ENCODE measurements at places on chromosomes 2 and 18.

GRCh38 chr18:2559249-2559648 lies 12.1 kb downstream of the METTL4 start:
- DNase-seq: no peak

DNA sequence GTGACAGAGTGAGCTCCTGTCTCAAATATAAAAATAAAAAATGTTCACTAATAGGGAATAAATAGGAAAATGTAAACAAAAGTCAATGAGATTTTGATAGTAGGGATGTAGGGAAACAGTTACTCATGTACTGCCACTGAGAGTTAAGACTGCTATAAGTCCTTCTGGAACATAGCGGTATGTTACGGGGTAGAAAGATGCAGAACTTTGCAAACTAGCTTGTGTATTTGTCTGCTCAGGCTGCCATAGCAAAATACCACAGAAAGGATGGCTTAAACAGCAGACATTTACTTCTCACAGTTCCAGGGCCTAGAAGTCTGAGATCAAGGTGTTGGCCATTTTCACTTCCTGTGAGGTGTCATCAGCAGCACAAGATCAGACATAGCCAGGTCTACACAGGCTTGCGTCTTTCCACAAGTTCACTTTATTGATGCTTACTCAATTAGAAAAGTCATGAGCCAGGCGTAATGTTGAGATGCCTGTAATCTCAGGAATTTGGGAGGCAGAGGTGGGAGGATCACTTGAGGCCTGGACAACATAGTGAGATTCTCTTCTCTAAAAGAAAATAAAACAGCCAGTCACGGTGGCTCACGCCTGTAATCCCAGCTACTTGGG lies 8.8 kb downstream of the TXNDC2 start:
- no peak for DNase-seq

- peak; percentile 44 for DNase-seq
These were observed 565.5 kb downstream of the CCDC85A start for GRCh38 chr2:56749152-56749752.

DNA sequence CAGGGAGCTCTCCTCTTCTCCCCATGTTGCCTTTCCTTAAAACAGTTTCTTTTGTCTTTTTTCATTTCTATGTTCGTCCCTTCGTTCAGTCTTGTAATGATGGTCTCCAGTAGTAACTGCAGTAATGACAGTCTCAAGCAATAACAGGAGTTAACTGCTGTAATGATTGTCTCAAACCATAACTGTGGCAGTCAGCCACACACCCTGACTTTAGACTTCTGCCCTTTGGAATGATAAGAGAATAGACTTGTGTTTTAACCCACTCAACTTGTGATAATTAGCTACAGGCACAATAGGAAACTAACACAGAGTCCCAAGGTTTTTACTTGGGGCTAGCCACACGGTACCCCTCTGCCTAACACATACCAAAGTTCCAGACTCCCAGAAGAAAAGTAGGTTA lies 12.1 kb downstream of the TMEM131 start:
- DNase-seq: no peak

DNA sequence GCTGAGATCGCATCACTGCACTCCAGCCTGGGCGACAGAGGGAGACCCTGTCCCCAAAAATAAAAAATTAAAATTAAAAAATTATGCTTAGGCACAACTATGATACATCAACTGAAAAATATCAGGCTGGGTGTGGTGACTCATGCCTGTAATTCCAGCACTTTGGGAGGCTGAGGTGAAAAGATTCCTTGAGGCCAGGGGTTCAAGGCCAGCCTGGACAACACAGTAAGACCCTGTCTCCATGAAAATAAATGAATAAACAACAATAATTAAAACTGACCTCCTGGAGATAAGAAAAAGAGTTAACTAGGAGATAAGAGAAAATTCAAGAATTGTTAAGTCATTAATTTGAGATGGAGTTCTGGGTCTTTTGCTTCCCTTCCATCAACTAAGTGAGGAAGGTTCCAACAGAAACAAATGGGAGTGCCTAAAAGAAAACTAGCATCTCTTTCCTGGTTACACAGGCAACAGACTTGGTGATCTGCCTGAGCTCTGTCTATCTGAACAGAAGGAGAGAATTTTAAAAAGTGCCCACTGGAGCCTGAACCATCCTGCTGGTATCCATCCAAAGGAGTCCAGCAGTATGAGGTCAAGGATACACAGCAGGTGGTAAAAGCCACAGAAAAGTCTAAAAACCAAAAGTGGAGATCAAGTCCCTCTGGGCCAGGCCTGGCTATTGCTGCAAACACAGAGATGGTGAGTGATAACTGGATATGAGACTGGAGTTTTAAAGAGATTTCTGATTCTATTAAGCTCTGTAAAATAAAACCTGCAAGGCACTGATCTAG lies 8.8 kb downstream of the PPM1G start:
- no peak for DNase-seq

- no peak for DNase-seq
These were observed 89.2 kb upstream of the REG3A start for GRCh38 chr2:79248776-79249175.

GRCh38 chr2:1936427-1936980 lies 192.2 kb upstream of the PXDN start:
- DNase-seq: no peak

DNA sequence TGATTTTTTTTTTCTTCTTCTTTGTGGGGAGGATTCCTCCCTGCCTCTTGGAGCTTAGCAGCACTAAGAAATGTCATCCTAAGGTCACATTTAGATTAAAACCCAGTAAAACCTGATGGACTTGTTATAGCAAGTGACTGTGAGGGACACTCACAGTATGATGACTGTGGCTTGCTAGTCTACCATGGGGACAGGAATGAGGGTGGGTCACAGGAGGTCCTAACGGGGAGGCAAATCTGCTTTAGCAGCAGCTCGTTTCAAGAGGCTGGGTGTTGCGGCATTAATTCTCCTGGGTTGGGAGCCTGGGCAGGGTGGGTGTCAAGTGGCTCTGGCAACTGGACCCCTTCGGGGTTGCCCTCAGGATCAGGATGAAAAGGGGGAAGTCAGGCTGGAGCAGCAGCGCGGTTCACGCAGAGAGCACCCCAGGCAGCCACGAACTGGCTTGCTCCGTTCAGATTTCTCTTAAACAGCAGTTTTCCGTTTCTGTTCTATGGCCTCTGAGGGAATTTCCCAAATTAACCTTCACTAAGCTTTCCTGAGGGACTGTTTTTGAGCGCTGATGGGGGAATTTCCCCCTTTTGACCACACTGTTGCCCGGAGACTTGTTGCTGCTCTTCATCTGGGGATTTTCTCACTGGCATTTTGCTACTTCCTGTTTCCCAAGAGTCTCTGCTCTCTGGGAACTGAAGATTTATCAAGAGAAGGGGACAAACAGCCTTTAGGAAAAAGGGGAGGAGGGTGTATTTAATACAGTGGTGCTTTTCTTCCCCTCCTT lies 59.8 kb upstream of the PELI1 start:
- no peak for DNase-seq

DNA sequence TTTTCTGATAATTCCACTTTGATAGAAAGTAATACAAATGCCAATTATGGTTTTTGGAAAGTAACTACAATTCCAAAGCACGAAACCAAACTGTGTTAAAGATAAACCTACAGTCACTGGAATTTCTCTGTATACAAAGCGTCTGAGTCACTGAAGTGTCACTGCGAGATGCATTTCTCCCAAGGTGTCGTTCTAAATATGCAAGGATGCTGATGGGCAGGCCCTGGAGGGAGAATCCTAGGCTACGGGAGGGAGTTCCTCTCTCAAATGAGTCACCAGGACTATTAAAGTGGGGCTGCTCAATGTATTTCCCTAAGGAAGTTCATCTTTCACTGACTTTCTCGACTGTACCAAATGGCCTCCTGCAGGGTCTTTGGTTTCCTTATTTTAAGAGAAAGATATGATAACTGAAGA lies 163.8 kb upstream of the STK17B start:
- no peak for DNase-seq

DNA sequence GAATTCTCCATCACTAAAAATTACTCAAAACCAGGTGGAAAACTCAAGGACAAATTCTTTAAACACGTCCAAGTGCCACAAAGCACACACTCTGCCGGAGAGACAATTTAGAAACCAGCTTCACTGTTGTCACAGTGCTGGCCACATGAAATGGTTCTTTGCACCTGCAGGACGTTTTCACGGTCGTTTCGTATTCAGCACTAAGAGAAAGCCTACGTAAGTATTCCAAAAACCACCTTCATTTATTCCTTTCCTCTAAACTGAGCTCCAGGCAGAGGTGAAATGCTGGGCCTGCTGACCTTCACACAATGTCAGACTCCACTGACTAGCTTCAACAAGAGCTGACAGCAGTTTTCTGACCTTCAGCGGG lies 680 bp downstream of the ATP5F1A start:
- no peak for DNase-seq

GRCh38 chr2:98467082-98467536 lies 22.5 kb downstream of the INPP4A start:
- DNase-seq: no peak

GRCh38 chr2:69244882-69245281 lies 142.1 kb downstream of the GFPT1 start:
- no peak for DNase-seq

DNA sequence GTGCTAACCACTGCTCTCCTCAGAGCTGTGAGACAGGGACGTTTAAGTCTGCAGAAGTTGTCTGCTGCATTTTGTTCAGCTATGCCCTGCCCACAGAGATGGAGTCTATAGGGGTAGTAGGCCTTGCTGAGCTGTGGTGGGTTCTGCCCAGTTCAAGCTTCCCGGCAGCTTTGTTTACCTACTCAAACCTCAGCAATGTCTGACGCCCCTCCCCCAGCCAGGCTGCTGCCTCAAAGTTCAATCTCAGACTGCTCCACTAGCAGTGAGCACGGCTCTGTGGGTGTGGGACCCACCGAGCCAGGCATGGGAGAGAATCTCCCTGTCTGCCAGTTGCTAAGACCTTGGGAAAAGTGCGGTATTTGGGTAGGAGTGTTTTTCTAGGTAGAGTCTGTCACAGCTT lies 387.8 kb upstream of the SLC39A10 start:
- DNase-seq: no peak

GRCh38 chr2:51510303-51510702 lies 478.4 kb upstream of the NRXN1 start:
- DNase-seq: no peak

DNA sequence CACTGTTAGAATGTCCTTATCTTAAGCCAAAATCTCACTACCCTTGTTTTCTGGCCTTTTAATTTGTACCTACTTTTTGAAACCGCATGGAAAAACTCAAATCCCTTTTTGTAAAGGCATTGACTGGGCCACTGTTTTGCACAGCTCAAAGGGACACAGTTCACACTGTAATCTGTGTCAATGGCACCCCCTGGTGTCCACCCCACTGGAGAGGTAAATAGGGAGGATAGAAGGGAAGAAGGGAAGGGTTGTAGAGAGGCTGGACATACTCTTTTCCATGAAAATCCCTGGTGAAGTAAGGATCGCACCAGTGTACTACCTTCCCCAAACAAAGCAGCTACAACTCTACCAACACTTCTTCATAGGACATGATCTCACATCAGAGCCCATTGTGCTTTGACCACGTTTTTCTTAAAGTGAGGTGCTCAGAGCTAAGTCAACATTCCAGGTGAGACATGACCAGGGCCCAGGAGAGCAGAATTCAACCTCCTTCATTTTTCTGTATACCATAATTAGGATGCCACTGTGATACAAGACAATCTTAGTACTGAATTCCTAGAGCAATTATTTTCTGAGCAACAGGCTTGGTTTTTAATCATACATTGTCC lies 92.4 kb upstream of the RMDN2 start:
- peak; percentile 90 for DNase-seq

- no peak for DNase-seq
These were observed 630.1 kb upstream of the PIK3C3 start for GRCh38 chr18:41324934-41325333.

- no peak for DNase-seq
These were observed 102.4 kb downstream of the COL3A1 start for GRCh38 chr2:189076572-189076971.

DNA sequence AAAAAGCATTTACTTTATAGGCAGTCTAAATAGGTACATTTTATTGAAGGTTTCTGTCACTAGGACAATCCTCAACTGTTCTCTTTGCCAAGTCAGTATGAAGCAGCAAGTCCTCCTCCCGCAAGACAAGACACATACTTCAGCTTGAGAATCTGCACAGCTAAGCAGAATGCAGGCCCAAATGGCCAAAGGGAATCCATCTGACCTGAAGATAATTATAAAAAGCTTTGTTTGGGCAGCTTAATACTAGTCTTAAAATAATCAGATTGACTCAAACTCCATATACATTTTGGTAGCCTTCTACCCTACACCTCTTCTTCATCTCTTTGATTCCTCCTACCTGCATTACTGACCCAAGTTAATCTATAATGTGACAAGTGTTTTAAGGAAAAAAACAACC lies 1.8 kb downstream of the LANCL1 start:
- DNase-seq: no peak

GRCh38 chr2:173264151-173264550 lies 90.5 kb upstream of the CDCA7 start:
- DNase-seq: no peak

DNA sequence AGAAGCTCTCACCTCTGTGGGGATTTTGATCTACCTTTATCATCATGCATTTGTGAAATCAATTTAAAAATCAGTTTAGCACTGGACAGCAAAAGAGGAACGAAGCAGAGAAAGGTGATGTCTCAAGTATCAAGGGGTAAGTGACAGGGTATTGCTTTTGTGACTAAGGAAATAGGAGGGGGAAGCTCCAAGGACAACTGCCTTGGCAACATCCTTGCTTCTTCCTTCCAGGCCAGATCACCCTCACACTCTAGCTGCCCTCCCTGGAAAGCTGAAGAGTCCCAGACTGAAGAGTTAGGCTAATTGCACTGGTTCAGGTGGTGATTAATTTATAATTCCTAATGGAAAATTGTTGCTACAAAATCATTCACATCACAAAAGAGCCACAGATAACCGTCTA lies 859.1 kb upstream of the ACVR2A start:
- DNase-seq: no peak

DNA sequence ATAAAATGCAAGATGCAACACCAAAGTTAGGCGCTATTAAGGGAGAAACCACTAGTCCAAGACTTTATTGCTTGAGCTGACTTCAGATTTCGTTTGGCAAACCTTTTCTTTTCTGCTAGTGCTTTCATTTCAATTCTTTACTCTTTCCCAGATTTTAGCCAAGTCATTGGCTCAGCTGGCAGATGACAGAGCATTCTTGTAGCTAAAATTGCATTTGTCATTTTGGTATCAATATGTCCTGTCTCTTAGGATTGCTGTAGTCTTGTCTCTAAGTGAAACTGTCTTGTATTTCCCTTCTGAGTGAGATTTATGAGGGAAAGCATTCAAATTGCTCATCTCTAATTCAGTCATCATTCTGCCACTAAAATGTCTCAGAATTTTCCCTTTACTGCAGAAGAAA lies 335.1 kb downstream of the METTL4 start:
- DNase-seq: no peak

DNA sequence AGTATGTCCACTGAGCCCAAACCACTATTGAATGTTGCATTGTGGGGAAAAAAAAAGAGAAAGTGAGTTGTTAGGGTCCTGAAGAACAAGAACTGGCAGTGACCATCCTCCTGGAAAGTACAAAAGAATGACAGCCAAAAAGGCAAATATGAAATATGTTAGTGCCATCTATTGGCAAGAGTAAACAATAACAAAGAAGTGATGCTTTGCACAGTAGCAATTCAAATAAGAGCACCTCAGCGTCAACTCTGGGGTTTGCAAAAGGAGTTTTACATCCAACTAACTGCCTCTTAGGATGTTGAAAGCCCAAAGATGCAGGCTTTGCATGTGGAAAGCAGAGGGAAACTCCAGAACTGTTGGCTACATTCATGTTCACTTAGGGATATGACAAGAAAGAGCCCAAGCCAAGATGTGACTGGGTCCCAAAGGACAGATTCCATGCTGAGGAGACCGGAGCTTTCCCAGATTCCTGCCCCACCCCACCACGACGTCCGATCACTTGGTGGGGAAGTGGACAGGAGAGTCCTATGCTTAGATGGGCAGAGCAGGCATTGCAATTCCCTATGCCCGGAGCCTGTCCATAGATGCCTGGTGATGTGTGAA lies 15.6 kb downstream of the TRABD2A start:
- no peak for DNase-seq

All from NCI-H2081 (cell line).